Ammon's horn (tissue), 1 donor: ENCODE measurements at places on chromosomes 3 and 15.
A peak's percentile ranks its signal among the peaks of the same experiment; 100 is the strongest.

- no peak for DNase-seq
Measured at GRCh38 chr3:137768361-137769321, 4.5 kb downstream of the SOX14 start.

- DNase-seq: no peak
Measured at GRCh38 chr15:81666839-81667238, 292.8 kb upstream of the TMC3 start.

DNA sequence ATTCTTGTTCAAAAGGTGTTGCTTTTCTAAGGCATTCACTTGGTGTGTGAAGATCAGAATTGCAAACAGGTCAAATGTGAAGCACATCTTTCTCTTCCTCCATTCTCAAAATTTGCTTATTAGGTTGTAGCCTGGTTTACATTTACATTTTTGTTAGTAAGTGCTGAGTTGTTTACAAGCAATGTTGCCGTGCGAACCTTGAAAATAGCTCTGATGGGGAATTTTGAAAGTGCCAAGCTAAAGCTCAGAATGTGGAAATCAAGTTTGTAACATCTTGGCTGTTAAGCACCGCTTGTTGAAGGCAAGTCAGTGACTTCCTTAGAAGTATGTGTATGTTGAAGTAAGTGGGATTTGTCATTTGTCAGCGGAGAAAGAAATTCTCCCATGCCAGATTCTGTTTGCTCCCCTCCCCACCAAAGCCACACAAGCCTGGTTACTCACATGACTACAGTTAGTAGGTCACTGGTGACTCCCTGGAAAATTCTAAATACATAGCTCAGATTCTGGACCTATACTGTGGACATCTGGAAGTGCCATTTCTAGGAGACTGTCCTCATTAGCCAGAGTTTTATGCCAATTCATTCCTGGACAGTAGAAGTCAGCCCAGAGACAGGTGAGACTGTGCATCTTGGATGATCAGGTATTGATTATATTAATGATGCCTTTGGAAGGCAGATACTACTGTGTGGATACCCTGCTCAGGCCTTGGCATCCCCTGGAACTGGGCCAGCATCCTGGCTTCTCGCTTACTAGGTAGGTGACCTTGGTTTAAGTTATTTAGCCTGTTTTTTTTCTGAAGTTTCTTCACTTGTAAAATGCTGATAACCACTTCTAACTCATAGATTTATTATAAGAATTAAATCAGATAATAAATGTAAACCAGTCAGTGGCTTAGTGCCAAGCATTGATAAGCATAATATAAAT, 390.6 kb upstream of the SEMA6D start:
- DNase-seq: no peak

GRCh38 chr3:159805411-159805772, 183.2 kb upstream of the IL12A start:
- no peak for DNase-seq

DNA sequence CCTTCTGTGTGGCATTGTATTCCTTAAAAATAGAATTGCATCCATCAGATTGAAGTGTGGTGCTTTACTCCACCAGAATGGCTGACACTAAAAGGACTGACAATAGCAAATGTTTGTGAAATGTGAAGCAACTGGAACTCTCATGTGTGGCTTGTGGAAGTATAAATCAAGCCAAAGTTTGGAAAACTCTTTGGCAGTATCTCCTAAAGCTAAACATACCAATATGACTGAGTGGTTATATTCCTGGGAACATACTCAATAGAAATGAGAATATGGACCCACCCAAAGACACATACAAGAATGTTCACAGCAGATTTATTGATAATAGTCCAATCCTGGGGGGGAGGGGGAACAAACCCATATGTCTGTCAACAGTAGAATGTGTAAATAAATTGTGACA, 87.1 kb downstream of the RARB start:
- no peak for DNase-seq

DNA sequence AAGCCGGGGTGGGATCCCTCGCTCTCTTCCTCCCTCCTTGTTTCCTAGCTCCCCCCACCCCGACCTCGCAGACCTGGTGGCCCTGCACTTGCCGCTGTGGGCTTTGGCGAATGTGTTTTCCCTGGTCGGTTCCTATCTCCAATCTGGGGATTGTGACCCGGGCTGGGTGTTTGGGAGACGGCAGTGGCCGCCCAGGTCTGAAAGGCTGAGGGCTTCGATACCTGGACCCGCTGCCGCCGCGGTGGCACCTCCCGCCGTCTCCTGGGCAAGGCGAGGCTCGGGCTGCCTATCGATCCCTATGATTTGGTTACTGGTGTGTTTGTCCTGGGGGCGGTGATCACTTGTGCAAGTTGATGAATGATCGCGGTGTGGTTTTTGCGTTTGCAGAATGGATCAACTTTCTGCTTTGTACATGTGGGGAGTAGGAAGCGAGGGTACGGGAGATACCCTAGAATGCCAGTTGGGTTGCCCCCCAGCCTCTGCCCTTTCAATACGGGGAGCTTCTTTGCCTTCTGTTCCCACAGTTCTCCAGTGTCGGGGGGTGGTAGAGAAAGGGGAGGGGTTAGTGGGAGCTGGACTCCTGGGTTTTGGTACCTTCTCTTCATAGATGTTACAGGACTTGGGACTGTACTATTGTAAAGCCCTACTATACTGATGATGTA, 3.0 kb downstream of the BBX start:
- DNase-seq: peak; percentile 22

- peak; percentile 20 for DNase-seq
Measured at GRCh38 chr3:97910931-97911351, 61.3 kb downstream of the RIOX2 start.

DNA sequence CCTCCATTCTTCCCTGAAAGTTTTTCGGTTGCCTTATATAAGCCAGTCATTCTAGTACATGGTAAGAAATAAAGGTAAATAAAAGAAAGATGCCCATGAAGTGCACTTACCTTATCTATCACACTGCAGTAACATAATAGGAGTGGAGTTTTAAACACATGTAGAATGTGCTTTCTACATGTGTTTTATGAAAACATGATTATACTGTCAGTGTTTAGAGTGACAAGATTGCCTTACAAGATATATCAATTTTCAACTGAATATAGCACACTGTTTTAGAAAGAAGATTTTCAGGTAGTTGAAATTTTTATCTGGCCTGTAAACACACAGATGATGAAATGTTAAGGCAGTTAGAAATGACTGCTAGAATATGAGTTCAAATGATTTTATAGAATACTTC, 219.6 kb downstream of the EPHA3 start:
- DNase-seq: no peak

DNA sequence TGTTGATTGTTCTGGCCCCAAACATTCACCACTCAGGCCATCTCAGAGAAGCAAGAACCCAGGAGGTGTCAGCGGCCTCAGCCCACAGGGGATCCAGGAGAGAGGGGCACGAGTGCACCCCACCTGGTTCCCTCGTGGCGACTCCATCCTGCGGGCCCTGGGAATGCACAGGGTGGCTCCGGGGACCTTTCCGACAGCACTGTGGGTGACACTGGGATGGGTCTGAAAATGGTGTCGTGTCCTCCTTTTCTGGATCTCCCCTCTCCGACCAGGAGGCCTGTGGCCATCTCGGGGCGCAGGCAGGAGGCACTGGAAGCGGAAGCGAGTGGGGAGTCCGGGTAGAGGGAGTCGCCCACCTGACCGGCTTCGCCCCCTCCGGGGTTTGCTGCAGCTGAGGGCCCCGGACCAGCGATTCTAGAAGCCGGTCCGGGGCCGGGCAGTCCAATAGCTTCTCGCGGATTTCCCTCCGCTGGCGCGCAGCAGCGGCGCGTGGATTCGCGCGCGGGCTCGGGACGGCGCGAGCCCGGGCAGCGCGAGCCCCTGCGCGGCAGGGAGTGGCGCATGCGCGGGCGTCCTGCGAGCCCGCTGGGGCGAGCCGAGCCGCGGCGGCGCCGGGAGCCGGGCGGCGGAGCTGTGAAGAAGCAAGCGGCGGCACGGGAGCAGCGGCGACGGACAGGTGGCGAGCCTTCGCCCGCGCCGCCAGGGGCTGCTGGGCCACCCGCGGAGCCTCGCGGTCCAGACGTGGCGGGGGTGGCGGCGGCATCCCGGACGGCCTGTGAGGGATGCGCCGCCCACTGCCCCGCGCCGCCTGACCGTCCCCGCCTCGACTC, at the start of gene DOCK3:
Gene DOCK3 (plus strand): TSS at position 579 of the 830 bp plus-strand sequence. CDS start 337 bp downstream, outside the sequence.
- DNase-seq: peak; percentile 65

DNA sequence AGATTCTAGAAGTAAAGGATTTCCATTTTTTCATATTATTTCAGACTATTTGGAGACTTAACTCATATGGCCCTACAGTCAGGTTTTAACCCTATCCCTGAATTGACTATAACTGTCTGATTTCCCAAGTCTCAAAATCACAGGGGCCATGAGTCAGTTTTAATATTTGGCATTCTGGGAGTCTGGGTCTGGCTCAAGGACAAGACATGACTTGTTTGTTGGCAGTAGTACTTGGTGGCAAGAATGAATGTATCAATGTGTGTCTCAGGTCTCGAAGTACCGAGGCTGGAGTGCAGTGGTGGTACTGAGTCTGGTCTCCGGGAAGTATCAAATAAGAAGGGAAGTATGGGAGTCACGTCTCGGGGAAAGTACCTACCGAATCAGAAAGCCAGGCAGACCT, 10.8 kb downstream of the UMPS start:
- no peak for DNase-seq

GRCh38 chr3:190385731-190386688, 2.0 kb upstream of the CLDN16 start:
- DNase-seq: peak; percentile 23

GRCh38 chr15:50235794-50236193, 29.7 kb downstream of the HDC start:
- no peak for DNase-seq

DNA sequence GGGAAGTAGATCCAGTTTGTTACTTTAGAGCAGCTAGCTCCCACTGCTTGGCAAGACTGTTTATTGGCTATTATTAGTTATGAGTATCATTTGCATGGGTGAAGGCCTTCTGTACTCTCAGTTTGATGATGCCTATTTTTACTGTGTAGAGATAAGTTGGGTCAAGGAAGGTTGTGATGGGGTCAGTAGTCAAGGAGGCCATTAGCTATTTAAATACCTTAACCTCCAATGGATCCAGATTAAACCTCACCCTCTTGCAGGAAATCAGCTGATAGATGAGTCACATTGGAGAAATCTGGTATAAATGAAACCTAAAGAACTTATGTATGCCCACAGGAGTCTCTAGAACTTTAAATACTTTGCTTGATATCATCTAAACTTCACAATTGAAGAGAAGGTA, 45.0 kb downstream of the THBS1 start:
- no peak for DNase-seq

- DNase-seq: no peak
Measured at GRCh38 chr3:129205109-129205832, 21.6 kb upstream of the CNBP start.

DNA sequence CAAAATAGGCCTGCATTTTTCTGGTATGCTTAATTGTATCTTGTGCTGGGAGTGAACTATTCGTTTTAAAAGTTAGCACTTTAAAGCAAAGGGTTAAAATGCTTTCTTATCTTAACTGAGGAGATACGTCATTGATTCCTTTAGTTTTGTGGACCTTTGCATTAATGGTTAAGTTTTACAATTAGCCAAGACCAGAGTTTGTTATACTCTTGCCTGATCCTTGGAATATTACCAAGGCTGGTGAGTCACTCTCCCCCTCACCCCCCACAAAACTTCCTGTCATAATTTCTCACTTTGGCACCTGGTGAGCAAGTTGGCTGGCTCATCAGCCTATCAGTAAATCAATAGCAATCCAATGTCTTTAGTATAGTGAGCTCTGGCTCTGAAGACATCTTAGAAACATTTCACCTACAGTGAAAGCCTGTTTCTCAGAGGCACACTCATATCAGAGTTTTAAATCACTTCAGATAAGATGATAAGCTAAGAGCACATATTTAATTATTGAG, 26.7 kb downstream of the SLC2A2 start:
- no peak for DNase-seq

GRCh38 chr15:70259028-70259424, 161.3 kb upstream of the TLE3 start:
- peak; percentile 77 for DNase-seq

- DNase-seq: peak; percentile 46
Measured at GRCh38 chr3:114519415-114519814, 225.6 kb downstream of the TIGIT start.

- peak; percentile 69 for DNase-seq
Measured at GRCh38 chr3:115999001-115999585, 375.8 kb downstream of the GAP43 start.

GRCh38 chr15:28133281-28133680, 34.2 kb upstream of the OCA2 start:
- no peak for DNase-seq

DNA sequence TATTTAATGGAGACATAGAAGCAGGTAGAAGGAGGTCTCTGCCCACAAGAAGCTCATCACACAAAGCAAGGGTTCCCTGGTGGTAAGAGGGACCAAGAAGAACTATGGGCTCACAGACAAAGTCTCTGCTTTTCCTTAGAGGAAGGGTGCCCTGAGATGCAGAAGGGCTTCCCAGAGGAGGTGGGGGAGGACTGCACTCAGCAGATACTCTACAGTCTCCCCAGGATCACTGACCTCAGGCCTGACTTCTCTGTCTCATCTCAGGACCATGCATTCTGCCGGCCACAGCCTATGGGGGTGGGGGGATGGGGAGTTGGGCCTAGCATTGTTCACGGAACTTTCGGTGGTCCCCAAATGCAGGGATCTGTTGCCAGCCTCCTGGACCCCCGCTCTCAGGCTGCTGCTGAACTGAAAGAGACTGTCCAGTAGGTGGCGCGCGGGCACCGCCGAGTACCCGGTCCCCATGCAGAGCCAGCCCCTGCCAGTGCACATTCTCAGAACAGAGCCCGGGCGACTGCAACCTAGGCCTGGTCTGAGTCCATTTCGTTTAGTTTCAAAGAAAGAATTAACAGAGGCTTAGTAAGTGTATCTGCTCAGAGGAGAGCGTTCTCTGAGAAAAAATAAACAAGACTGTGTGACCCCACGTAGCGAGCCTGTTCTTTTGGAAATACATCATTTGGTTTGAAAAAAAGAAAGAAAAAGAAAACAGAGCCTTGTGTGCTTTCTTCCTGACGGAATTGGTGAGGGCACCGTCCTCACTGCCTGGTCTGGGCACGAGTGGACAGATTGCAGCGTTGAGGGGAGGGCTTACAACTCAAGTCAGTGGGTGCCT, 74.1 kb downstream of the LRTM1 start:
- DNase-seq: peak; percentile 89

DNA sequence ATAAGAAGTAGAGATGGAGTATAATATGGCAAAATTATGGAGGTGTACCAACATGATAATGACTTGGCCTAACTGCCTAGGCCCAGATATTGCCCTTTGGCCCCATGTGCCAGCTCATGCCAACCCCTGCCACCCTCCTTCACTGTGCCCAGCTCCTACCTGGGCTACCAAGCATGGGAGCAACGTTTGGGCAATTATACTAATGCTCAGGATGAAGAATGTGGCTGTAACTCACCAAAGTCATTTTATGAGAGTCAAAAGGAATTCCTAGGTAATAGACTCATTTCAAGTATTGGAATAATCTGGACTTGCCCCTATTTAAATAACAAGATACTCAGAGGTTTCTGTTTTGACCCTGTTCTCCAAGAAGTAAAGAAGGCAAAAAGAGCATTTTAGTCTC, 240.2 kb upstream of the IL12A start:
- DNase-seq: no peak

- DNase-seq: no peak
Measured at GRCh38 chr3:65871305-65872141, 167.2 kb downstream of the MAGI1 start.

- no peak for DNase-seq
Measured at GRCh38 chr3:37660782-37661181, 200.9 kb upstream of the CTDSPL start.
